ENCODE measurements at places on chromosomes 2 and 18.

GRCh38 chr2:71550801-71551630 lies 97.7 kb downstream of the DYSF start:
- DNase-seq = no peak

DNA sequence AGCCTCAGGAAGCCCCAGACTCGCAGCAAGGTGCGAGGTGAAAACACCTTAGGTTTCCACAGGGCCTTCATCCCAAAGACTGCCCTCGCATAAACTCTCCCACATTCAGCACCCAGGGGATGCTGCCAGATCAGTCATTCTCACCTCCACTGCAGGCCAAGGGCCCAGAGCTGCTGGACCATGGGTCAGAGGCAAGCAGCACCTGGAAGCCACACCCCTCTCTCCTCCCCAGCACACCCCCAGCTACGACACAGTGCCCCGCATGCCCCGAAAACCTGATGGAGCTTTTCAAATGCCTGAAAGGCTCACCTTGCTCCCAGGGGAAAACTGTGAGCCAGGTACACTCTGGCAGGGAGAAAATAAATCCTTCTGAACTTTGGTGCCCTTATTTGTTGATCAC lies 31.9 kb upstream of the LDLRAD4 start:
- DNase-seq = no peak

GRCh38 chr2:194253528-194254259 lies 1403.3 kb upstream of the SLC39A10 start:
- DNase-seq = no peak

DNA sequence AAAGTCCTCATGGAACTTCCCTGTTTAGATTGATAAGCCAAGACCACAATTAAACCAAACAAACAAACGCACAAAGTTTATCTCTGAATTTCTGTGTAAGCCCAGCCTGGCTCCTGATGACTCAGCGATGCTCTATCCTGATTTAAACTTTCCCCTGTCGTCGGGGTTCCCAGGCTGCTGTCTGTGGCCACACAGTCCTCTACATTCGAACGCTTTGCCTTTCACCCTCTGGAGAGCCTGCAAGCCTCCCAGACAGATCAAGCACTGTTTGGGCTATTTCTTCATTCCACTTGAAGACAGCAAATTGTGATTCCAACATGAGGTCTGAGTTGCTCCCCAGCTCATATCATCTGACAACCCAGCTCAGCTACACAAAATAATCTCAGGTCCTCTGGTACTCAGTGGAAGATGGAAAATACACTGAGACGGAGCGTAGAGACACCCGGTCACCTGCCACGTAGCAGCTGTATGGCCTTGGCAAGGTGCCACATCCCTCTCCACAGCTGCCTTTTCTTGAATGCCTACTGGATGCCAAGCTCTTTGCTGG lies 51.2 kb downstream of the CYRIA start:
- DNase-seq = no peak

DNA sequence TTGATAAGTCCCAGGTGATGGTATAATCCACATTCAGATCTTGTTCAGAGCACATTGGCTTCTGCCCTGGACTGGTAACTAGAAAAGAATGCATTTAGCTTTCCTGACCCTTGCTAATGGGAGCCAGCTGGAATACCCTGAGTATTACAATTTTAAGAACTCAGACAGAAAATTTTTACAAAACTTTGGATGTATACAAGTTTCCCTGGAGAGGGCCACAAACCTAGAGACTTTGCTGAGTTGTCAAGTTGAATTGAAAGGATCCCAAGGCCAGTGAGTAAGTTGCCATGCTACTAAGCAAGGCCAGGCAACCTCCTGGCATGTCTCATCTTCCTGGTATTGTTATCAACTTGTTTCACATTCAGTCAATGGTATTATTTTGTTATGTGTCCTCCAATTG lies 20.0 kb upstream of the NABP1 start:
- DNase-seq = no peak

- DNase-seq = no peak
These were observed 58.7 kb downstream of the THADA start for GRCh38 chr2:43537137-43537536.

DNA sequence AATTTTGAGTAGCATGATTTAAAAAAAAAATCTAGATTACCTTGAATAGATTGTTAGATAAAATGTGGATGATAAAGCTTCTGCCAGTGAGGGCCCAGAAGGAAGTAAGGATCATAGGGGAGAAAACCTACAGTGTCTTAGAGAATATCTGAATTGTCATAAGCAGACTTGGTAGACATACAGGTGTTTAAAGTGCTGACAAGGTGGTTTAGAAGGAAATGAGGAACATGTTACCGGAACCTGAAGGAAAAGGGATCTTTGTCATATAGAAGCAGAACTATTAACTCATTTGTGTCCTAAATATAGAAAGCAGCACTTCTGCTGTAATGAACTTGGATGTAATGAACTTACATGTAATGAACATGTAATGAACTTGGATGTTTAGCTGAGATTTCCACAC lies 94.9 kb upstream of the TTC27 start:
- DNase-seq = no peak

- no peak for DNase-seq
These were observed 68.6 kb downstream of the TNP1 start for GRCh38 chr2:216791303-216791702.

DNA sequence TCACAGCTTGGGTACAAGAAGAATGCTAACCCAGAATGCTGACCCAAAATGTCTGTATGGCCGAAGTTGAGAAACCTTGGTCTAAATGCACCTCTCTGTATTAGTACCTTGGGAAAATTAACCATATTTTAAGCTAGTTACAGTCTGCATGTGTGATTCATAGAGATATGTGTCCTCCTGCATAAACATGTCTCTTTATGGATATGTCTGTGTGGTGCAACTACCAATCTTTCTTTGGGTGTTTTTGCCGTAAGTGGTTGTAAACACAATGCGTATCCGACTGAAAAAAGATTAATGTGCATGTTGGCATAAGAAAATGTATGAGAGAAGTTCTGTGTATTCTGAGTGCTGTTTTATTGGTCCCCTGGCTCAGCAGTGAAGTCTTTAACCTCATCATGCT lies 54.2 kb upstream of the GAREM2 start:
- DNase-seq = no peak

DNA sequence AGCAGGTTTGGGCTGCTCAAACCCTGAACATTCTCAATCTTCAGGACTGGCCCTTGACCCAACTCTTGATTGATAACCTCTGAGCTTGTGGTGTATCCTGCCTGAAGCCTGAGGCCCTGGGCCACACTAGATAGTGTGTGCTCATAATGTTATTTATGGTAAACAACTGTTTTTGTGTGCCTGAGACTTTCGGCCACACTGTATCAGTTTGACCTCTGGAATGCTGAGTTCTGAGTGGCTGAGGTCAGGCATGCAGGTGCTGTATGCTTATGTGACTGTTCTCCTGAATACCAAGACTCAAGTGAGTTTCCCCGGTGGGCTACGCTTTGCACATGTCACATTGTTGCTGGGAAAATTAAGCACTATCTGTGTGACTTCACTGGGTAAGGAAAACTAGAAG lies 82.2 kb upstream of the RMP24 start:
- no peak for DNase-seq

DNA sequence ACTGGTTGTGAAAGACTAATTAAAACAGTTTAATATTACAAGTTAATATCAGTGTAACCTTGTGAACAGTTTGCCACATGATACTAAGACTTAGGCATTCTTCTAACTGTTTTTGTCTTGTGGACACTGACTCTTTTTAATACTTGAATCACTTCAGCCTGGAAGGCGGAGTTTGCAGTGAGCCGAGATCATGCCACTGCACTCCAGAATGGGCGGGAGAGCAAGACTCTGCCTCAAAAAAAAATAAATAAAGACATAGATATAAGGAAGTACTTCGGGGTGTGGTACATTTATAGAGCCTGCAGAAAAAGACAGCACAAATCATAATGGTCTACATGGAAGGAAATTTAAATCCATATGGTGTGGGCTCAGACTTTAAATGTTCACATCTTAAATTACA lies 300.4 kb upstream of the NETO1 start:
- DNase-seq = no peak

DNA sequence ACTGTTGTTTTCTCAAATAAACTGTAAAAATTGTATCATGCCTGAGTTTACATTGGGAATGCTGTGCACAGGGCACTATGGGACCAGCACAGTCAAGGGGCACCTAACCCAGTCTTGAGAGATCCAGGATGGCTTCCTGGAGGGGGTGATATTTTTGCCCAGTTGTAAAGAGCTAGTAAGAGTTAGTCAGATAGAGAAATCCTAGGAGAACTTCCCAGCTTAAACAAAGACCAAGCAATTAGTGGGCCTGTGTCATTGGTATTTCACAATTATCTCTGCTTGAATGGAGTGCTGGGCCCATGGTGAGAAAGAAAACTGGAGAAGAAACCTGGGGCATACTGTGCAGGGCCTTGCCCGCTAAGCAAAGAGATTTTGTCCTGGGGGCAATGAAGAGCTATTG lies 12.2 kb downstream of the XDH start:
- no peak for DNase-seq

- no peak for DNase-seq
These were observed 733.0 kb upstream of the SALL3 start for GRCh38 chr18:78246588-78246987.

GRCh38 chr2:162317861-162318327 lies 590 bp downstream of the IFIH1 start:
- peak; percentile 52 for DNase-seq

DNA sequence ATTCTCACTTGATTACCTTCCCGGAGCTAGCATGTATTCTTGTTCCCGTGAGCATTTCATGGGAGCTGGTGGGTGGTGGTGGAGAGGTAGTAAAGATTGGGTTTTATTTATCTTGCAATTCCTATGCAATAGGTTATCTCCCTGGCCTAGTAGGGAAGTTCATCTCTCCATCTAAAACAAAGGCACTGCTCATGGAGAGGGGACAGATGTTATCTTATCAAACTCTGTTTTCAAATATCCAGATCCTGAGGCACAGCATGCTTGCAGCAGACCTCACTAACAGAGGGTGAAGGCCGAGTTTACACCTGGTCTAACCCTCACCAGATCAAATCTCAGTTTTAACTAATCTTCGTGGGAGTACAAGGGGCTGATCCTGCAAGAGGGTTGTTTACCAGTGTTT lies 98.9 kb downstream of the CYRIA start:
- DNase-seq = no peak

DNA sequence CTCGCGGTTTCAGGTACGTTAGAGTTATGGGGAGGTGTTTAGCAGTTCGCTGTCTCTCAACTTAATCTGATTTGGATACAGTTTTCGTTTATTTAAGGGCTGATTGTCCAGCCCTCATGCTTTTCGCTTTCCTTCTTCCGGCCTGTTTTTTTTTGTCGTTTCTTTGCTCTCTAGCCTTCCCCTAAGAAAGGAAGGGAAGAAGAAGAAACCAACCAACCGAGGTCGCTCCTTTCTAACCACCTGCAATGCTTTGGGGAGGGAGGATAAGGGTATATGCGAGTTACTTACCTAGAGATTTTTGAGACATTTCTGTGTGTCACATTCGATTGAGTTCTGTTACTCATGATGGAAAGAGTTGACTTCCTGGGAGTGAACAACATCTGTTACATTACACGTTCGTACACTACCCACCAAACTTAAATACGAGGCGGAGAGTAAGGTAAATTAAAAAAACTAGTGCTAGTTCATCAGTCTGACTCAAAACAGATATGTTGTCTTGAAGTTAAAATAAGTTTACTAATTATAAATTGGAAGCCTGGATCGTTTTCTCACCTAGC lies 918 bp downstream of the EIF5B start:
- DNase-seq = no peak

DNA sequence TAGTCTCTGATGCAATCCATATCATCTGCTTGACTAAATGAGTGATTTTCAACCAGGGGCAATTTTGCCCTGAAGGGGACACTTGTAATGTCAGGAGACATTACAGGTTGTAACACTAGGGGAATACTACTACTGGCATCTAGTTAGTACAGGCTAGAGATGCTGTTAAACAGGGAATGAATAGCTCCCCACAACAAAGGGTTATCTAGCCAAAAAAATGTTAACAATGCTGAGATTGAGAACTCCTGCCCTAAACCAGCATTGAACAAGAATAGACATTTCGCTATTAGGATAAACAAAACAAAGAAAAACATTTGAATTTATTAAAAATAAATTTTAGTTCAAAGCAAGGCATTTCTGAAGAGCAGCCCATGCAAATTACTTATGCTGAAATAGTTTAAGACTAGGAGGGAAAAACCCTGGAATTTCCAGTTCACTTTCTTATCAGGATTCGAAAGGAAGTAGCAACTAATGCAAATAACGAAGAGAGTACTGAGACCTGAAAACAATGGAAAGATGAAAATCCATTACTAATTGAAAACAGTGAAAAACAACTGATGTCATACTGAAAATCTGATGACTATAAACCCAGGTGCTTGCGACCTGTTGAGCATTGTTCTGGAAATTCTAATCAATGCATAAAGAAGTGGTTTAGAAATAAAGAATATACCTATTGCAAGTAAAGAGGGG lies 53.1 kb downstream of the CAB39 start:
- DNase-seq = no peak

DNA sequence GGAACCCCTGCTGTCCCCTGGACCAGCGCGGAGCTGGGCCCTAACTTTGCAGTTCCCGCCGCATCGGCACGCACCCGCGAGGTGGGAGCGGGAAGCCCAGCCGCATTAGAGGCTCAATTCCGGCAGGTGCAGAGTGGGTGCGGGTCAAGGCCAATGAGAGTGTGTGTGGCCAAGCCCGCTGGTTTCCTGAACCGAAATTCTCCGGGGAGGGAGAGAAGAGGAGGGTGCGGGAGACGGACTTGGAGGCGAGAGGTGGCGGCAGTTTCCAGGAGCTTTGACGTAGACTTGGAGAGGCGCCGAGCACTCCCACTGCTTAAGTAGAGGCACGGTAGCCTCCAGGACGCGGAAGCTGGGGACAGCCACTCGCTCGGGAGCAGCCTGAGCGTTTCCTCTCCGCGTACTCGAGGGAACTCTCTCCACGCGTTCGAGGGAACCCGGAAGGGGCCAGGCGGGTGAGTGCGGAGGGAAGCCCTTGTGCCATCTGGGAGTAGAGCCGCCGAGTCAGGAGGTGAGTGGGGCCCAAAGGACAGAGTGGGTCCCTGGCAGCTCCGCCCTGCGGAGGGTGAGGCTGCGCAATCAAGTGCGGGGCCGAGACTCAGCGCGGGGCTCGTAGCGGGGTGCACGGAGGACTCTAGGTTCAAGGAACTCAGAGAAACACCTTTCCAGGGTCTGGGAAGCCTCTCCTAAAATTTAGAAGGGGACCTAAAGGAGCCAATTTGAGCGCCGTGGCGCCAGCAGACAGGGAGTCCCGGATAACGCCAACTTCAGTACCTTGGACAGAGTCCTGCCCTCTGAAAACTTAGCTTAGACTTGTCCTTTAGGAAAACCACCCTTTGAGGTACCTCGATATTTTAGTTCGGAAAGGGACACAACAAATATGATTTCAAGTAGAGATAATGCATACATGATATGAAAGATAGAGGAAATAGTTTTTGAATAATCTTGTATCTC lies at the start of gene FAM237A:
Gene FAM237A, plus strand, starts transcription at position 413 of the 951 bp plus-strand sequence. CDS start 1,750 bp downstream, outside the sequence.
- peak; percentile 43 for DNase-seq

GRCh38 chr18:11948852-11949523 lies 32.3 kb upstream of the IMPA2 start:
- no peak for DNase-seq

GRCh38 chr18:47595831-47596501 lies 334.5 kb downstream of the SMAD2 start:
- DNase-seq = no peak

- no peak for DNase-seq
These were observed 156.1 kb downstream of the ANTXR1 start for GRCh38 chr2:69168950-69169654.

Data from activated CD8-positive, alpha-beta memory T cell treated with anti-CD3 and anti-CD28 coated beads, Interleukin-2, amount 10 ng/mL, durations not matched to agents 7 days and 5 days (primary cell).